Dermis microvascular lymphatic vessel endothelial cell (primary cell): ENCODE measurements at places on chromosomes 7 and 10. TPM values are rescaled to one million over a fixed set of nuclear protein-coding genes. Genes with fewer than 3 reads are reported as not detected.
A peak's percentile ranks its signal among the peaks of the same experiment; 100 is the strongest.

DNA sequence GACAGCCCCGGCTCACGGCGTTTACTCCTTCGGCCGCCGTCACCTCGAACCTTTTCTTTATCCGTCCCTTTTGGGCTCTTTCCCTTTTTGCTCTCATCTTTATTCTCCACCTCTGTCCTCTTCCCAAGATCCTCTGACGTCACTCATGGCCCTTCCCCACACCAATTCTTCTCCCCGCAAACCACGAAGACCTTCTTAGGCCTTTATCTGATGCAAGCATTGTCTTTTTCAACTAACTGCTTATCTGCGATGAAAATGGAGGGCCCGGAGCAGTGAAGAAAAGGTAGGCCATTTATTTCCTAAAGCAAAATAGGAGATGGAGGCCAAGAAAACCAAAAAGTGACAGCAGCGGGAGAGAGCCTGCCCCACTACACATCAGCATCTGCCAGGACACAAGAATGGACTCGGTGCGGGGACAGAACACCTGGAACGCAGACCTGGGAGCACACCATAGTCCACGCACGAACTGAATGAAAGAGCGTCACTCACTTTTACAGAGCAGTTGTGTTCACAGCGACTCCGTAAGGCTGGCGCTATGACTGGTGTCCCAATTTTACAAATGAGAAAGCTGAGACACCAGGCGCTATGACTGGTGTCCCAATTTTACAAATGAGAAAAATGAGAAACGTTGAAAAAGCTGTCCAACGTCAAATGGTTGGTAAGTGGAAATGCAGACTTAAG, 45.3 kb downstream of the ZNF777 start:
- peak; percentile 9 for DNase-seq

- DNase-seq = no peak
Observed at GRCh38 chr7:41621953-41622831, 80.7 kb downstream of the INHBA start.

- no peak for DNase-seq
Observed at GRCh38 chr10:9299966-9300365, 1245.5 kb downstream of the GATA3 start.

- no peak for DNase-seq
Observed at GRCh38 chr7:120714945-120715344, 143.0 kb downstream of the TSPAN12 start.

- DNase-seq = peak; percentile 37
Observed at GRCh38 chr10:113273181-113274163, 279.4 kb upstream of the HABP2 start.

The NPSR1 gene
- not detected in 2 replicates for total RNA-seq

- DNase-seq = no peak
Observed at GRCh38 chr10:9535744-9536143, 1481.3 kb downstream of the GATA3 start.

GRCh38 chr7:100130608-100131453, 4.1 kb downstream of the MBLAC1 start:
- DNase-seq = no peak

- DNase-seq = no peak
Observed at GRCh38 chr7:36249091-36249490, 96.0 kb downstream of the EEPD1 start.

GRCh38 chr7:90613088-90613498, 17.0 kb downstream of the CDK14 start:
- DNase-seq = peak; percentile 34

The LEP gene
- not detected in 2 replicates for total RNA-seq

- DNase-seq = no peak
Observed at GRCh38 chr7:26409661-26410547, 118.2 kb downstream of the SNX10 start.

DNA sequence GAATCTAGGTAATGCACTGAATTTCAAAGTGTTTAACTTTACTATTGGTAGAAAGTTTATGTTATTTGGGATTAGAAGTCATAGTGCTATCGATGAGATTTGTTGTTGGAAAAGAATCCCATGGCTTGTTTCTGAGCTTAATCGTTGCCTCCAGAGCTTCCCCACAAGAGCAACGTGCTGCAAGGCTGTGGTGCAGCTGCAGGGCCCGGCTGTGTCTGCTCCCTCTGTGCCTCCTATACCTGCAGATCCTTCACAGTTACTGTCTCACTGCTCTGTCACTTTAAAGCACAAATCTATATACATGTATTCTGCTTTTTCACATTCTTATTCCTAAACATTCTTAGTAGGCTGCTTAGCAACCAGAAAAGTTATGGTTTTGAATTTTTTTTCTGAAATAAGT, 826.6 kb upstream of the COBL start:
- DNase-seq = no peak

DNA sequence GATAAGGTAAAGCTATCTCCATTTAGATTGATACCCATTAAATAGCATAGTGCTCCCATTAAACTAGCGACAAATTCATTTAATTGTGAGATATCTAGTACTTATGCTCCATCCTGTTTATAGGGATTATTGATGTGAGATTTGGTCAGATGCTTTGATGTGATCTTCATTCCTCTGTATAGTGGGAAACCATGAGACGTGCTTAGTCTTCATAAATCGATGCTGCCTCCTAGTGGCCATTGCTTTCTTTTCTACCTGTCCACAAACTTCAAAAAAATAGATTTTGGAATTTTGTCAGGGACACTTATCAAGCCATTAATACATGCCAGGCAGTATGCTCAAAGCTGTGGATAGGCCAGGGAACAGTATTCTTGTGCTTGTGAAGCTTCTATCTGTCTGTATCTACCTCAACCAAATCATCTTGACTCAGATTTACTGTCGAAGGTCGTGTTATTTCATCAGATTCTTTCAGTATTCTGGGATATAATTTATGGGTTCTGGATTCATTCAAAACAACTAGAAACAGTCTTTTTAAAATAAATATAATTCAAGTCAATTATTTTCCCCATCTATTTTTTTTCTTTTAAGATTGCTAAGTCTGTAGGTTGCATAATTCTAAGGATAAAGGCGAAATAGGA, 12.0 kb downstream of the LSM8 start:
- DNase-seq = peak; percentile 75

DNA sequence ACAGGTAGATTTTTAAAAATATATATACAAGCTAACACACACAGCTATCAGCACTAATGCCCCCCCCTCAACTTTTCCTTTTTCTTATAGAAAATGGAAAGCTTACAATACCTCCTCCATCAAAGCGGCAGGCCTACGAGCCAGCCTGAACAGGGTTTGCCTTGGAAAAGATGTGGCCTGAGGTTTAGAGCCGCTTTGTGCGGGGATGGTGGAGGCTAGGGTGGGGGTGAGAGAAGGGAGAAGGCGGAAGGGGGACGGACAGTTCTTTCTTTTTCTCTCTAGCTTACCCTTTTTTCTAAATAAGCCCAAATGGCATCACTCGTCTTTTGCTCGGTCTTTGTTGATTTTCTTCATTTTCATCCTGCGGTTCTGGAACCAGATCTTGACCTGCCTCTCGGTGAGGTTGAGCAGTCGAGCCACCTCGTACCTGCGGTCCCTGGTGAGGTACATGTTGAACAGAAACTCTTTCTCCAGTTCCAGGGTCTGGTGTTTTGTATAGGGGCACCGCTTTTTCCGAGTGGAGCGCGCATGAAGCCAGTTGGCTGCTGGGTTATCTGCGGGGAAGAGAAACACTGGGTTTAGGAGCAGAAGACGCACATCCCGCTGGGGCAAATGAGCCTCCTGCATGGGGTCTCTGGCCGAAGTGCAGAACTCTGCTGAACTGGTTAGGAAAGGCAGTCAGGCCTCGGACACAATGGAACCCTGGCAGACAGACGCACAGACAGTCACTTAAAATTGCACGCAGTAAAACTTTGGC, 1.9 kb downstream of the HOXA9 start:
- DNase-seq = no peak

The NANOS1 gene
- 0.13 and 0.76 TPM in 2 replicates for total RNA-seq

- peak; percentile 29 for DNase-seq
Observed at GRCh38 chr7:115135769-115136410, 214.0 kb downstream of the MDFIC start.

DNA sequence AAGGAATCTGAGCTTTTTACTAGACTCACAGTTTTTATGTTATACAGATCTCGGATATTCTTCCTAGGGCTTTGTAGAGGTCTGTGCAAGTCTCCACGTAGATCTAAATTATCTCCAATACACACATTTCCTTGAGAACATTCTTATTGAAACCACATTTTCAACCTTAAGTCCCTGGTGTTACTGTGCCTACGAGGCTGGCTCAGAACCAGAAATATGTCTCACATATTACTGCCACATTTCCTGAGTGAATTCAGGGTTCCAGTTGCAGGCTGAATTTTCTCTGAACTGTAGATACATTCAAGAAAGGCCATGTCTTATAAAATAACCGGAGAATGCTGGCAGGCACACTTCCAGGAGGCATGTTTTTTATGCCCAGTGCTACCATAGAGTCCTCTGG, 46.5 kb downstream of the INHBA start:
- no peak for DNase-seq

- DNase-seq = no peak
Observed at GRCh38 chr7:41199136-41199535, 503.8 kb downstream of the INHBA start.

The MBL2 gene
- not detected in 2 replicates for total RNA-seq

The ADD3 gene
- total RNA-seq = 292 and 439 TPM in 2 replicates

The PHF14 gene
- 22.6 and 24.3 TPM in 2 replicates for total RNA-seq

GRCh38 chr10:51075043-51075872, 971 bp downstream of the PRKG1 start:
- DNase-seq = no peak

DNA sequence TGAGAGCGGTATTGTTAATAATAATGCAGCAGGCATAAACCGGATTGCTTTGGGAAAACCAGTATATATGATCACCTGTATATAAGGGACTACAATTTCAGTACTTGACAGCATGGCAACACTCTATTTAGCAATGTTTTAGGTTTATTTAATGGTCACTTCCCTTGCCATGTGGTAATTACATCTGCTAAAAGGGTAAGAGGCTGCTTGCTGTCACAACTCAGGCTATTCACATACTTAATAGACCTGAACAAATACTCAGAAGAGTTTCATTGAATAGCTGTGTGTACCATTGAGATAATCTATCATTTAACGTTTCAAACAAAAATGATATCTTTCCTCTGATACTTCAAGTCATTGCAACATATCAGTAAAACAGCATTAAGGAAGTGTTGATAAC, 90.1 kb downstream of the PCDH15 start:
- no peak for DNase-seq

DNA sequence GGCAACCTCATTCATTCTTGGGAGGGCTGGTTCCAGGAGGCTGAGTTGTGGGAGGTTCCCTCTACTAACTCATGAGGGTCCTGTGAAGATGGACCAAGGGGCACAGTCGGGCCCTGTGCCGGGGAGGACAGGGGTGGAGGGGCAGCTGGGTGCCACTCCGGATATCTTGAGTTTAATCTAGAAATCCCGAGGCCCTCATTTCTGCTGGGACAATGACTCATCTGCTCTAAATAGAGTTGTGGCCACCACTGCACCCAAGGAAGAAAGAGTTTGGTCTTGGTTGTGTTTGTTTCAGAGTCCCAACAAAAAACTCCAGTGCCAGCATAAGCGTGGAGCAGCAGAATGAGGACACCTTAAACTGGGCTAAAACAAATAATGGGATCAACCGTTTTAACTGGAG, 82.4 kb downstream of the EBF3 start:
- DNase-seq = no peak

DNA sequence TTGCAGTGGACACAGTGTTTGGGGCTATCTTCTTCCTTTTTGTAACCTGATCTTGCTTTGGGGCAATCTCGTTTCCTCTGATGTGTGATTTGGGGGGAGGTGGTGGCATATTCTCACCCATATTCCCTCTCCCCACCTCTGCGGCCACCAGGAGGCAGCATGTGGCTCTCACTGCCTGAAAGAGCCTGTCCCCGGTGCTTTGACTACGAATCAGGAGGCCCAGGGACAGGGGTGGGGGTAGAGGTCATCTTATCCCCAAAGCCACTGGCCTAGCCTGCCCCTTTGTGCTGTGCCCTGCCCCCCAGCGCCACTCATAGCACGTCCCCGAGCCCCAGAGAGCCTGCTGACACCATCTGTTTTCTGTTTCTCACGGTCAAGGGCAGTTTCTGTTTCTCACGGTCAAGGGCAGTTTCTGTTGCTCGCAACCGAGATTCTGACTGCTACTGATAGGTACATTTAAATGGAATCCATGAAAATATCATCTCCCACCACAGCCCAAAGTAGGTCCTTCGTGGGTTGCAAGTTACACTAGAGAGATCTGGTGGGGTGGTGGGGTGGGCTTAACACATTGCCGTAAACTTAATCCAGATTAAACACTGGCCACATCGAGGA, 28.2 kb downstream of the PHYH start:
- no peak for DNase-seq

DNA sequence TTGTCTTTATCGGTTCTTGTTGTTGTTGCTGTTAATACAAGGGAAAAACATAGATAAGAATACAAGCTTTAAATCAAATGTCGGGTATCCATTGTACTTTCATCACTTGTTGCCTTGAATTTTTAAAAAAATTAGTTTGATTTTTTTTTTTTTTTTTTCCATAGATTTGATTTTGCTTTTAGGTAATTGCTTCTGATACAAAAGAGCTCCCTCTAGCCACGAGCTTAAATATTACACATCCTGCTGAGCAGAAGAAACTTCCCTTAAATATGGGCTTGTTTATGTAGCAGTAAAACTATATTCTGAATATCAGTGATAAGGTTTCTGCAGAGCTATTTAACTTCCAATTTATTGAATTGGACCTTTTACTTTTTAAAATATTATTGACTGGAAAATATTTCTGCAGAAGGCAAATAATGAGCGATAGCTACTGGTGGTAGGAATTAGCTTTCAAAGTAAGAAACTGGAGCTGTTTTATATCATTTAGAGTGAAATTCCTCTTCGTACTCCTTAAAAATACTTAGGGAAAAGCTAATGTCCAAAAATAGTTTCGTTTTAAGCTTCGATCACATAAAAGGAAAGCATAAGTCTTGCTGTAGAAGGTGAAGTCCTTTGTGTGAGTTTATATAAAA, 216.9 kb downstream of the POLR1F start:
- DNase-seq = peak; percentile 9

DNA sequence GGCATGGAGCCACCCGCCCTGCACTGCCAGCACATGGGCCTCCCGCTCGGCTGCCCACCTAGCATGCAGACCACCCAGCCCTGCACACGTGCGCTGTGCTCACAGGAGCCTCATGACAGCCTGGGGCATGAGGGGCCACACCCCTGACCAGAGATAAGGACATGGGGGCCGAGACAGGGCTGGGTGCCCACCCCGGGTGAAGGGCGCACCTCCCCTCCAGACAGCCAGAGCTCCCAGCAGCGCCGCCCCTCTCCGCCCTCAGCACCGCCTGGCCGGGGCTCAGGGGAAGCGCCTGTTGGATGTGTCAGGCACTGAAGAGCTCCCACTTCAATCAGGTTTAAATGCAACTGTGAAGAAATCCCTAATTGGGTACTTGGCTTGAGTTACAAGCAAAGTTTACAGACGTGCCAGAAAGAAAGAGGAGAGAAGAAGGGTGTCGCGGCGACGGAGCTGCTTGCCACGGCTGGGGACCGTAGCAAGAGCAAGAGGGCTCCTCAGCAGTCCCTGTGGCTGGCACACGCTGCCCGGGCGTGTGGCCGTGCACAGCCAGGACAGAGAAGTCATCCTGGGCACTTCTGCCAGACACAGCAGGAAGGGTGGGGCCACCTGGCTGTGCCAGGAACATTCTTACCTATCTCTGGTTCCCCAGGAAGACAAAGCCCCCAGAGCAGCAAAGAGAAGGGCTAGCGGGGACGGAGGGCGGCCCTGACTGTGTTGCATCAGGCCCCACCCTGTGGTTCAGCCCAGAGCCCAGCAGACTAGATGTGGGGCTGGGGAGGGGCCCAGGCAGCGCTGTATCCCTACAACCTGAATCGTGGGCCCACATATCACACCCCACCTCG, 247.4 kb downstream of the ELFN1 start:
- no peak for DNase-seq

The SHH gene
- total RNA-seq = 0.13 TPM in 1 of 2 replicates, not detected in the other
